ENCODE measurements at places on chromosomes 5 and 9.

DNA sequence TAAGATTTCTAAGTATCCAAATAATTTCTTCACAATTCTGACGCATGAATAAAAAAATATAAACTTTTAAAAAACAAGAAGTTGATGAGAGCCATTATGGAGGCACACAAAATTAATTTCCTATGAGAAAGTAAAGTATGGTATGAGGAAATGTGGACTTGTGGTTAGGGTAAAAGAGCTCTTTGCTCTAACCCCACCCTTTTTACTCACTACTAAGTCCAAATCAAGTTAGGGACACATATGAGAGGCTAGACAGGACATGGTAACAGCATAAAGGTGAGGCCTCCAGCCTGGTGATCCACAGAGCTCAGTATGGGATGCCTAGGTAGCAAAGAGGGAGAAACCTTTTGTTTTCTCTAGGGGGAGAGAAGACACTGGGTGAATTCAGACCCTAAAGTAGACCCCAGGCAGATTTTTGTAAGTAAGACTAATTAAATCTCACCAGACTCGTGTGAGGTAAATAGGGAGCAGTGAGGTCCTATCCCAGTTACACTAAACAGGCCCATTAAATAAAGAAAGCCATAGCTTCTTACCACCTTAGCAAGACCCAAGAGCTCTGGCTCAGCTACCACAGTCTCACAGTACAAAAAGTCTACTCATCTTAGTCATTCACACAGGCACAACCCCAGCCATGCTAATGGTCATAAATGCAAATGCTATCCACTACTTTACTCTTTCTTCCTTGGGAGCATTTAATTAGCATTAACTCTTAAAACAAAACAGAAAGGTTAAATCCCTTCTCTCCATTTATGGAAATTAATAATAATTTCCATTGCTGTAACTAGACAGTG lies 42.6 kb downstream of the MLLT3 start:
- no peak for DNase-seq

DNA sequence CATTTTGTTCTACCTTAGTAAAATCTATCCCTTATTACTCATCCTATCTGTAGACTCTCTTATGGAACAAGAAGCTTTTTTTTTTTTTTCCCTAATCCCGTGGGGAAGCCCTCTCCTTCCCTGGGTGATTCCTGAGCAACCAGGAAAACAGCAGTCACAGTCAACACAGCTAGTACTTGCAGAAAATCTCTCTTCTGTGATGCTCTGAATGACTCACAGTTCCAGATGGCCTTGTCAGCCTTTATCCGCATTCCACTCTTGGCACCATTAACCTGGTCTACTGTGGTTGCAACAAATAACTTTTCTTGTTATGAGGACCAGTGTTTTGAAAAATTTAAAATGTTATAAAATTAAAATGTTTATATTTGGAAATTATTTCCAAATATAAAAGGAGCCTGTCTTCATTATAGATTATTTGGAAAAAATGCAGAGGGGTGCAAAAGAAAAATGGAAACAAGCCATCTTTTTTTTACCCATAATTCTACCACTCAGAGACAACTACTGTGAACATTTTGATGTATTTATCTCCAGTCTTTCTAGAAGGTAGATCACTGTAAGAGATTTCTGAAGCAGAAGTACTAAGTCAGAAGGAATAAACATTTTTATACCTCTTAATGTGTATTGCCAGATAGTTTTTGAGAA lies 486.7 kb downstream of the RAB3C start:
- peak; percentile 92 for DNase-seq

DNA sequence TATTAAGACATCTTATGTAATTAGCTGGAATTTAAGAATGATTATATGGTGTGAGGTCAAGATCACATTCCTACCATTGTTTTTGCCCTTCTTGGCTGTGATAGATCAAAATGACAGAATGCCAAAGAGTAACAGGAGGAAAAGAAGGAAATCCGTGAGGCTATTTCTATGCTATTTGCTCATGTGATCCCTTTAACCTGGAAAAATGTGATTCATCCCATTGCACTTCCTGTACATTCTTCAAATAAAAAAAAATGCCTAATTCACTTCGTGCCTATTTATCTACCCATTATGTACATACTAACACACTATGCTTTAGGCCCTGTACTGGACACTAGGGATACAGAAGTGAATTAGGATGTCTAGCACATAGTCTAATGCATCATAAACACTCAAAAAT lies 154.1 kb upstream of the PAPPA start:
- no peak for DNase-seq

DNA sequence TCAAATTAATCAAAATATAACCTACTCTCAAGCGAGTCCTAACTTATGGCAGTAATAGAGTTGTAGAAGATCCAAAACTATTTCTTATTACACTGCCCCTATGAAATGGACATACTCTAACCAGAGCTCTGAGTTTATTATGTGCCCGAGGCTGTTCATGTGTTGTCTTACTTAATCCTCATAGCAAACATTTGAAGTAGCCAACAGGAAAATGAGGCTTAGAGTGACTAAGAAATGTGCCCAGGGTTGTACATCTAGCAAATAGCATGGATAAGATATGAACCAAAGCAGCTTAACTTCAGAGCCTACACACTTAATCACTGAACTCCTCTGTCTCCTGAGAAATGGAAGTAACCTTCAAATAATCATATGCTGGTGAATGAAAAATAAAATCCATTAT lies 1551.7 kb downstream of the MAT2B start:
- no peak for DNase-seq

- DNase-seq = no peak
Observed at GRCh38 chr5:403995-404394, 39.0 kb upstream of the EXOC3 start.

GRCh38 chr5:36253575-36253974 lies 11.8 kb upstream of the NADK2 start:
- no peak for DNase-seq

DNA sequence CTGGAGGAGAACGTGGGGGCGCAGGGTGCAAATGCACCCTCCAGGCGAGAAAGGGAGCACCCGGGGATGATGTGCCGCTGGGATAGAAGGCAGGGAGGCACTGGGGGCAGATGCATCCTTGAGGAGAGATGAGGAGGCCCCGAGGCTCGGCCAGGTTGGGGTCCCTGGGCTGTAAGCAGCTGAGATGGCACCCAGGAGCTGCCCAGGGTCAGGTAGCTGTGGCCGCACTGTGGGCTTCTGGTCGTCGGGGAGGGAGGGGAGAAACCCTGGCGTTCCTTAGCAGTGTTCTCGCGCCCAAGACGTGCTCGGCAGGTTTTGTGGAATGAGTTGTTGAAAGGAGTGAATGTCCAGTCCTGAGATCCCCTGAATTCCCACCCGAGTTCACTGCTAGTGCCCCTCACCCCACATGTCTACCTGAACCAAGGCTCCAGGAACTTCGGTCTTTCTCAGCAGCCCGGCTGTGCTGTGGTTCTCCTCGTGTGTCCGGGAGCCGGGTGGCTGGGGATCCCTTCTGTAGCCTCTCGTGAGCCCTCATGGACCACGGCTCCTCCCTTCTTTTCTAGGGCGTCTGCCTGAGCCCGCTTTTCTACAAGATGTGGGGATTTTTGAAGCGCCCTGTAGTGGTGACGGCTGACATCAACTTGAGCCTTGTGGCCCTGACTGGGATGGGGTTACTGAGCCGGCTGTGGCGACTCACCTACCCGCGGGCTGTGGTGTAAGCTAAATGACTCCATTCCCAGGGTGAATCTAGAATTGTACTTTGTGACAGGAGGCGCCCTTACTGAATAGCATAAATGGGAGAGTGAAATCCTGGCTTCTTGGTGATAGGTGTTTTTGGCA lies 1.1 kb downstream of the POMT1 start:
- no peak for DNase-seq

DNA sequence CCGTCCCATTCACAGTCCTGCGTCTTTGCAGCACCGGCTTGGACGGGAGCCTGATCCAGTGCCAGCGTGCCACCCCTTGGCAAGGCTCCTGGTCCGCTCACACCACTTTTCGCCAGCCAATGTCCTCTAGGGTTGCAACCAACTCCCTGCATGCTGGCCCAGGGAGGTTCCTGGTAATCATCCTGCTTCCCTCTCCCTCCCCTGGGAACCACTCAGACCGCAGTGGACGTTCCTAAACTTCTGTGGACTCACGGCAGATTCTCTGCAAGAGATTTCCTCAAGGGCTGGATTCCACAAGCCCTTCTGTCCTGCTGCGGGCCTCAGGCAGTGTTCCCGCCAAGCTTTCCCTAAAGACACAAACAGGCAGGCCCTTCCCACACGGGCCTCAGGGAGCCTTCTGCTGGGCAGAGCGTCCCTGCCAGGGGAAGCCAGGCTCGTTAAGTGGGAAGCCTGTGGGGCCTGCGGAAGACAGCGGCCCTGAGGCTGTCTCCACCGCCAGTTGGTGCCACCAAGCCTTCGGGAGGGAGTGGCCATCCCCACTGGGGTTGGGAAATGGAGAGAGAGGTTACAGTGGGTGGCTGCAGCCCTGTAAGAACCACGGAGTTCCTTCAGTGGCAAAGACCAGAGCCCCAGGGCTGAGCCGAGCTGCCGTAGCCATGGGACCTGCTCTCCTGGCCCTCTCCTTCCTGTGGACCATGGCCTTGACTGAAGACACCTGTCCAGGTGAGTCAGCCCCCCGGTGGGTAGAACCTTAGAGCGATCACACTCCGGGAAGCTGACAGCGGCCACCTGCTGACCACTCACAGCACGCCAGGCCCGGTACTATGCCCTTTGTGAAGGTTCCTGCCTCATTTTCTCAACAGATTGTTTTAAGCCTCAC lies 16.4 kb upstream of the FCN2 start:
- no peak for DNase-seq

GRCh38 chr9:109328978-109329637 lies 8.2 kb upstream of the EPB41L4B start:
- no peak for DNase-seq

- no peak for DNase-seq
Observed at GRCh38 chr5:7036192-7036835, 323.1 kb downstream of the TENT4A start.

DNA sequence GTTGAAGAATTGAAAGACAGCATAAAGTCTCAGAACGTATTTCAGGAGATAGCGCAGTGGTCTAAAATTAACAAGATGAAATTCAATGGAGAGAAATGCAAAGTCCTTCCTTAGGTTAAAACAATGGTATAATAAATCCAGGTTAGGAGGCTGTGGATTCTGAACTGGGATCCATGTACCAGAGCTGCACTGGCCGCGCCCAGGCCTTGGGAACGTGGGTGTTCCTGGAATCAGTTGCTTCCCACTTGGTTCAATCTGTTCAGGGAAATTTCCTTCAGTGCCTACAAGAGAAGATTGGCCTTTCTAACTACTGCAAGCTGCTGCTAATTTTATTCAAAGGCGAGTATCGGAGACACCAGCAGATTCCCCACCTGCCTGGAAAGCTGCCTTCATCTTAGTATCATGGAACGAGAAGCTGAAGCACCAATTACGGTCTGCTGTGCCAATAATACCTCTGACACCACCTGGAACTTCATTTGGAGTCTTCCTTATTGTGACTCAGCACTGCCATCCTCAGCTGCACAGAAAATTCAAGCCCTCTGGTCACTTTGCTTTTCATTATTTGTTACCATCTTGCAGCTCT lies 14.3 kb upstream of the CTNND2 start:
- no peak for DNase-seq

DNA sequence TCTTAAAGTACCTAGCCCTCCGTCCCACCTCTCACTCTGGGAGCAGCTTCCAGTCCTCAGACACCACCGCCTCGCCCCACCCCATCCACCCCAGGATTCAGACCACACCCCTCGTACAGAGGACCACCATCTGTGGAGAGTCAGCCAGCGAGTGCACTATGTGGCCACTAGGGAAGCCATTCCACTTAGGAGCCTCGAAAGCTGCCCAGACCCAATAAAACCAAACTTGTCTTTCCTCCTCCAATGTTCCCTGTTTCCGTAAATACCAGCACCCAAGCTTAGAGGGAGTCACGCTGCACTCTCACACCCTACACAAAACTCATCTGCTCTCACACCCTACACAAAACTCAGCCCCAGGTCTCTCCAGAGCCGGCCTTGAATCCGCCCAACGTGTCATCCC lies 1.9 kb downstream of the GCNT4 start:
- no peak for DNase-seq

DNA sequence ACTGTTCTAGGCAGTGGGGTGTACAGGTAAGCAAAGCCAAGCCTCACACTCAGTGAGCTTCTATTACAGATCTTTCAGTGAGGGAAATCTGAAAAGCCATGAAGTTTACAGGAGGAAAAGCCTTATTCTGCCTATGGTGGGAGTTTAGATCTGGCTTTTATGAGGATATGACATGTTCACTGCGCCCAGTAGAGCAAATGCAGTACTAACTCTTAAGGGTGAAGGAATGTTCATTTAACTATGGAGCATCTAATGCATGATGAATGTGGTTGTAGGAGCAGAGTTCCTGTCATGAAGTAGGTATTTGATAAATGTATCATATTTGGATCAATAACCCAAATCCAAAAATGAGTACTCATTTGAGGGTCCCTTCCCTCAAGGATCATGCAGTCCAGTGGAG lies 230.2 kb upstream of the PAPPA start:
- no peak for DNase-seq

DNA sequence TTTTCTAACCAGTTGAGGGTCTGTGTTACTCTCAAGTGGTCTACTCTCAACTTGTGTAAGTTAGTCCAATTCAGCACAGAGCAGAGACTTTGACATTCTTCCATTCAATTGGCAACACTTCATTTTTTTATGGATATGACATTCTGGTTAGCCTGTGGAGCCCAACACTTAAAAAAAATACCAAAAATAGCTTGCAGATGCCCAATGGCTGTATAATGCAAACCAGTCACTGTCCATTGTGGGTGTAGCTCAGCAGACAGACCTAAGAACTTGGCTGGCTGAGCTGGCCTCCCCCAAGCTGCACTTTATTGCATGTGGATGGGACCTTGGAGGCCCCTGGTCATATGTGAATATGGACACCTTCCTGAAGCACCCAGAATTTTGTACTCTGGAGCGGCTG lies 103.2 kb downstream of the DPYSL3 start:
- no peak for DNase-seq

GRCh38 chr5:35152733-35153132 lies 77.6 kb downstream of the PRLR start:
- DNase-seq = no peak

DNA sequence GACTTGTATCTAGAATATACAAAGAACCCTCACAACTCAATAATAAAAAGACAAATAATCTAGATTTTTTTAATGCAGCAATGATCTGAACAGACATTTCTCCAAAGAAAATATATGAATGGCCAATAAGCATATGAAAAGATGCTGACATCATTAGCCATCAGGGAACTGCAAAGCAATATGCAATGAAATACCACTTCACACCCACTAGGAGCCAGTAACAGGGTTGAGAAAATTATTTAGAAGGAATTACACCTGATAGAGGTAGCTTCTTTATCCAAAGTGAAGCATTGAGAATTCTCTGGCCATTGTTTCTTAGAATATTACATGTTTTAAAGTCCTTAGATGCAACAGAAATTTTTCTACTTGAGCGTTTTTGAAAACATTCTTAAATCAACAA lies 316.9 kb downstream of the KCNN2 start:
- DNase-seq = no peak

DNA sequence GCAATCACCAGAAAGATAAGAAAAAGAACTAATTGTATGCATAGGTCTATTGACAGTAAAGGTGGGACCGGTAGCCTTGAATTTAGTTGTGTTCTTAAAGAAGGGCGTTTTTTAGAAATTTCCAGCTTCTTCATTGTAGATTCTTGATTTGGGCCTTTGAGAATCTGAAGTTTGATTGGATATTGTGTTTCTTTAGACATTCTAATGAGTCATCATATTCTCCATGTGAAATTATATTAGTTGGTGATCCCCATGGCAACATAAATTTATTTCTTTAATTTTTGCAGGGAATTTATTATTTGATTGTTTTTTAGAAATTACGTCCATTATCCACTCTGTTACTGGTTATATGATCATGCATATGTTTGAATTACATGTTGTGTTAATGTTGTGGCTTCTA lies 63.6 kb downstream of the MAN2A1 start:
- no peak for DNase-seq

- no peak for DNase-seq
Observed at GRCh38 chr5:124870070-124870469, 123.6 kb upstream of the ZNF608 start.

Data from non-pigmented ciliary epithelial cell (primary cell).